ENCODE measurements at places on chromosomes 5 and 9.

GRCh38 chr9:60545878-60546385, 368.3 kb upstream of the SPATA31A5 start:
- no peak for DNase-seq

GRCh38 chr9:71890042-71890679, 20.8 kb downstream of the ABHD17B start:
- no peak for DNase-seq

DNA sequence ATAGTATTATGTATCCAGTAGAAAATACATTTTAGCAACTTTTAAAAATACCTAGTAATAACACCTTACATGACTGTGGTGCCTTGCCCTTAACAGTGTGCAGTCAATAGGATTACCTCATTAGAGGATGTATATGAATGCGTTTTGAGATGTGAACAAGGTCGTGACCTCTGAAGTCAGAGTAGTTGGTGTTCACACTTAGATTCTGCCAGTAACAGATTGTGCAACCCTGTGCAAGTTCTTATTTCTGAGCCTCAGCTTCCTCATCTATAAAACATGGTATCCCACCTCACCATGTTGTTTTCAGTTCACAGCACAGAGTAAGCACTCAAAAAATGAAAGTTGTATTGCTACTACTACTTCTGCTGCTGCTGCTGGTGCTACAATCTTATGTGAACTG, 347.3 kb downstream of the KDM4C start:
- no peak for DNase-seq

GRCh38 chr5:179289756-179290385, 55.4 kb downstream of the ADAMTS2 start:
- DNase-seq, result no peak

DNA sequence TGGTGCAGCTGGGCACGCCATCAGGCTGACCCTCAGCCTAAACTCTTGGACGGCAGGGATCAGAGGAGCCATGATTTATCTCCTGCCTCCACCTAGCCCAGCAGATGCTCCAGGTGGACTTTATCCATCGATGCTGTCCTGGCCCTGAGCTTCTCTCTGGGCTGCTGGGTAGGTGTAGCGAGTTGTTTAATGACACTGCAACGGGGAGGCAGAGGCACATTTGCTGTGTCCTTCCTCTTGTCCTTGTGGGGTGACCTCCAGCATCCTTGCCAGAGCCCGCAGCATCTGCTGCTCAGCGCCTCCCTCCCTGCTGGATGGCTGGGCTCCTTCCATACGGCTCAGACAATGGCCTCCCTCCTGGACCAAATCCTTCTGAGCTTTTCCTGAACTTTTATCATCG, 103.1 kb upstream of the IRX4 start:
- DNase-seq, result no peak
